GM12865 (cell line): ENCODE measurements at places on chromosomes 13 and 19.
A peak's percentile ranks its signal among the peaks of the same experiment; 100 is the strongest.

- DNase-seq = peak; percentile 4
These were observed 349.2 kb upstream of the ARGLU1 start for GRCh38 chr13:106917024-106917571.

- DNase-seq = peak; percentile 21
These were observed 113.3 kb upstream of the SPRY2 start for GRCh38 chr13:80454245-80454644.

GRCh38 chr19:42420055-42420544 lies 7.1 kb downstream of the LIPE start:
- DNase-seq = peak; percentile 88

GRCh38 chr13:77360032-77360685 lies 33.3 kb upstream of the MYCBP2 start:
- no peak for DNase-seq

GRCh38 chr19:39237200-39238184 lies 7.3 kb downstream of the IFNL3 start:
- peak; percentile 83 for DNase-seq

DNA sequence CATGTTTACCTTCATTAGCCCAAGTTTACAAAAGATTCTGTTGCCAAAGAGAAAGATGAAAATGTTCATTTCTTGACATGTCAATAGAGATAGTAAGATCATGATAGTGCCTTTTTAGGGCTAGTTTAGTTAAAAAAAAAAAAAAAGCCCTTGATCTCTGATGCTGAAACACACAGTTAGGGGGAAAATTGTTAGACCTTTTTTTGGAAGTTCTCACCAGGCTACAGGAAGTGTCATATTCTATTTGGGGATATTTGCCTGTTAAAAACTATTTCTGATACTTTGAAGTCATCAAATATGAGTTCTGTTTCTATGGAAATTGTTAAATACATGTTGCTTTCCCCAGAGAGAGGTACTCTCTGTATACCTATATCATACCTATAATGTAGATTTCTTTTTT lies 21.6 kb downstream of the SLAIN1 start:
- DNase-seq = peak; percentile 13

DNA sequence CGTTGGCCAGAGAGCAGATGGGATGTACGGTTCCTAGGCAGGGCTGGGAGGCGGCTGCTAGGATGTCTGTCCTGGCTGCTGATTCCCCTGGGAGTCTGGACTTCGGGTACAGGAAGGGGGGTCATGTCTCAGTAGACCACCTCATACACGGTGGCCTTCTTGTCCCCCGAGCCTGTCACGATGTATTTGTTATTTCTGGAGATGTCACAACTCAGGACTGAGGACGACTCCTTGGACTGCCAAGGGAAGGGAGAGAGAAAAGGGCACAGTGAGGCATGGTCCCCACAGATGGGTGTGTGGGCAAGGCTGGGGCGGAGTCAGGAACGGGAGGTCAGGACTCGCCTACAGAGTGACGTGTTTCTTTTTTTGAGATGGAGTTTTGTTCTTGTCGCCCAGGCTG lies 20.4 kb downstream of the TLE6 start:
- DNase-seq = no peak

DNA sequence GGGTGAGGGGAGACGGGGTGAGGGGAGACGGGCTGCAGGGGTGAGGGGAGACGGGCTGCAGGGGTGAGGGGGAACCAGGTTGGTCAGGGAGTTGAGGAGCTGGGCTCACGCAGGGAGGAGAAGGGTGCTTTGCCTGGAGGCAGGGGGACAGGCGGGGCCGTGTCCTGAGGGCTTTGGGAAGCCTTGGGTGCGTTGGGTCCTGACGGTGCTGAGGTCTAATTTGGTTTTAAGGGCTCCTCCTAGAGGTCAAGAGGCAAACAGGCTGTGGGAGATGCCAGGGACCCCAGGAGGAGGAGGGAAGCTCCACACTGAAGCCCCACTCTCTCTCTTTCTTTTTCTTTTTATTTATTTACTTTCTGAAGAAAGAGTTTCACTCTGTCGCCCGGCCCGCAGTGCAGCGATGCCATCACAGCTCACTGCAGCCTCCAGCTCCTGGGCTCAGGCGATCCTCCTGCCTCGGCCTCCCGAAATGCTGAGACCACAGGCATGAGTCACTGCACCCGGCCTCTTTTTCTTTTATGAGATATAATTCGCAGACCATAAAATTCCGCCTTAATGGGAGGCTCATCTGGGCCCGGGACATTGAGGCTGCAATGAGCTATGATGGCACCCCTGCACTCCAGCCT lies 9.3 kb upstream of the MISP start:
- DNase-seq = peak; percentile 27

- no peak for DNase-seq
These were observed 81.9 kb downstream of the FLT1 start for GRCh38 chr13:28412981-28413380.

GRCh38 chr13:98892821-98893220 lies 85.0 kb downstream of the DOCK9 start:
- DNase-seq = no peak

- DNase-seq = no peak
These were observed 125.7 kb downstream of the CRYL1 start for GRCh38 chr13:20399961-20400360.

DNA sequence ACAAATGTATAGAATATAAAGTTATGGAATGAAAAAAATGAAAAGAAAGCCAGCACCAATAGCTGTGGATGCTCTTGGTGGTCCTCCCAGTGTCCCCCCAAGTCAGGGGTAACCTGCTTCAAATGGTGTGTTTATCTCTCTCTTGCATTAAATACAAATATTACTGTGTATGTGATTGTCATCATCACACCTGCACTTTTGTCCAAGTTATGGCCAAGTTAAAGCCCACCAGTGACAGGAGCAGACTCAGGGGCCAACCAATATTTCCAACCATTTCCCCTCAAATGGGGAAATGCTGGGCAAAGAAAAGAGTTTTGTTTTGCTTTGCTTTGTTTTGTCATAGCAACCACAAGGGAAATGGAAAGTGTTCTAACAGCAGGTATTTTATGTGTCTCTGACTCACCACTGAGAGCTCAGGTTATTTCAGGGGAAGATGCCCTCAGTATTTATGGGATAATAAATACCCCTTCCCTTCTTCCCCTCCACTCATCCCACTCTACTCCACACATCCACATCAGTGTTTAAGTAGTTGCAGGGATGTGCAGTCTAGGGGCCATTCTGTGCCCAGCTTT lies 133.6 kb downstream of the COL4A1 start:
- no peak for DNase-seq

DNA sequence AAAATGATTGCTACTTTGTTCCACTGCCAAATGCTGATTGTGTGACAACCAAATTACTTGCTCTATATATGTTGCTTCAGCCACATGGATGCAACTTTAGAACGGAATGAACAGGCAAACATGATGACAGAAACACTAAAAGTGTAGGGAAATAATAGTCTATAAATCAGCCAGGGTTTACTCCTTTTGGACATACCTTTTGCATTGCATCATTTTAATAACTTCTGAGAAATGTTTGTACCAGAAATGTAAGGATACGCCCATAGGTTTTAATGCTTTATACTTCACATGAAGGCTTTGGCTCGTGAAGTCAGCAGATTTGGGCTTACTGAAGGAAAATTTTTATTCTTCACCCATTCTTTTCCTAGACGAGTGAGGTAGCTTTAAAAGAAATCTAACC lies 141.0 kb downstream of the POSTN start:
- DNase-seq = no peak

DNA sequence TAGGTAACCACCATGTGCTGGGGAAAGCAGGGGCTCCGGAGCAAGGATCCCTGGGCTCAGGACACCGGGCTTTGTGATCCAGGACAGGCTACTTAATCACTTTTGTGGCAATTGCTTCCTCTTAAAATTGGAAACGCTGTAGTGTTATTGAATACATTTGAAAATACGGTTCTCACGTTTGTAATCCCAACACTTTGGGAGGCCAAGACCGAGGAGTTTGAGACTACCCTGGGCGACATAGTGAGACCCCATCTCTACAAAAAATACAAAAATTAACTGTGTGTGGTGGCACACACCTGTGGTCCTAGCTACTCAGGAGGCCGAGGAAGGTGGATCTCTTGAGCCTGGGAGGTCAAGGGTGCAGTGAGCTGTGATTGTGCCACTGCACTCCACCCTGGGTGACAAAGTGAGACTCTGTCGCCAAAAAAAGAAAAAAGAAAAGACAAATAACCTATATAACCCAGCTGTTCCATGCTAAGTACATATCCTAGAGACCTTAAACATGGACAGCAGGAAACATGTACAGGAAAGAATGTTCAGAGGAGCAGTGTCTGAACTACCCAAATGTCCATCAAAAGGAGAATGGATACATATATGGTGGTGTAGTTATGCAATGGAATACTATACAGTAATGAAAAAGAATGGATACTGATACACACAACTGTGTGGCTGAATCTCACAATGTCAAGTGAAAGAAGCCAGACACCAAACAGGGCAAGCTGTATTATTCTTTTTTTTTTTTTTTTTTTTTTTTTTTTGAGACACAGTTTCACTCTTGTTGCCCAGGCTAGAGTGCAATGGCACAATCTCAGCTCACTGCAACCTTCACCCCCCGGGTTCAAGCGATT lies 622 bp upstream of the PRODH2 start:
- no peak for DNase-seq

- DNase-seq = peak; percentile 97
These were observed 29.6 kb upstream of the RCBTB2 start for GRCh38 chr13:48562296-48563066.

DNA sequence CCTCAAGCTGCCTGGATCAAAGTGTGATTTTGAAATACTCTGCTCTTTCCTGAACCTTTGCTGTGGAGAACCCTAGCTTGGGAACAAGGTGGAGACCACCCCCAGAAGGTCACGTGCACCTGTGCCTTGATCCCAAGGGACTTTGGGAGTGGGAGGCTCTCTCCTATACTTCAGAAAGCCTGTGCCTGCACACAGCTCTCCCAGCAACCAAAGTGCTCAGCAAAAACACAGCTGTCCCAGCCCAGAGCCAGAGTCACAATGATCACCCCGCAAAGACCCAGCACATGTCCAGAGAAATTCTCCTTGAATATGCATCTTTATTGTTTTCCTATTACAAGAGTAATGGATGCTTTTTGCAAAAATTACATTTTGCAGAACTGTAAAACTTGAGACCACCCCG lies 43.4 kb downstream of the TNFRSF19 start:
- DNase-seq = no peak

DNA sequence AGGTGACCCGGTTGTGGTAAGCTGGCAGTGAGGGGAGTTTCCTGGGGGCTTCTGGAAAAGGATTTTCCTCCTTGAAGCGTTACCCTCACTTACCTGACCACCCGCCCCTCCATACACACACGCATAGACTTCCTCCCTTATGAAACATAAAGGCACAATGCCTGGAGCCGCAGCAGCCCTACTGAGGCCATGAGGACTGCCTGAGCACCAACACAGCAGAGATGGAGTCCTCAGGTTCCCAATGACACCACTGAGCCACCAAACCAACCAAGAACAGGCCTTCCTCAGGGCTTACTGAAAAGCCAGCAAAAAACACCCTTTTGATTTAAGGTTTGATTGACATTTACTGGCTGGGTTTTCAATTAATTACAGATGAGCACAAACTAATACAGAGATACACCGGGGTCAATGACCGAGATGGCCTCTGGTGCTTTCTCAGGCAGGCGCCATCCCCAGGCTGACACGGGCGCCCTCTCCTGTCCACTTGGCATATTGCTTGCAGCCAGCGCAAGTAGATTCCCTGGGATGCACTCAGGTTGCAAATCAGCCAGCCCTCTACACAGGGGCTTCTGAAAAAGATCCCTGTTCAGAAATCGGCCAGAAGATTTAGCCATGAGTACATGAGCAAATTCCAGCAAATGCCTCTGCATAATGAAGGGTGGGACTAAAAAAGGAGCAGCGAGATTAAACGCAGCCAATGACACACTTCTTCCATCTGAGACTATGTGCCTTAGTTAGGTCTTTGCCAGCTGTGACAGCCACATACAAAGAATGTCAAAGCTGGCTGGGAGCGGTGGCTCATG lies 14.8 kb downstream of the OPA3 start:
- DNase-seq = peak; percentile 80

DNA sequence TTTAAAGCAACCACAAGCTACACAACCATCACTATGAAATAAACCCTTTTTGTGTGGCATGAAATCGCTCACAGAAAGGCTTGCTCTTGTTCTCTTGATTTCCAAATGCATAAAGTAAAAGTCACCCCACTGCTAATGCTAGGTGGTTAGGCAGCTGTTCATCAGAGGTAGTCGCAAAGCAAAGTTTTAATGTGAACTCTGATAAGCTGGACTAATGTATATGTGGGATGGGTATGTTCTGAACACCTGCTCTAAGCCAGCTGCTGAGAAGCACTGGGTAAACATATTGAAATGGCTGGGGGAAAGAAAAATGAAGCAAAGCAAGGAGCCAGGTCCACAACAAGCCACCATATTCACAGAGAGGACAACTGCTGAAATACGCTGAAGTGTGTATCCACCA lies 142.3 kb downstream of the KLF12 start:
- DNase-seq = no peak

GRCh38 chr13:66506979-66507378 lies 723.2 kb downstream of the PCDH9 start:
- no peak for DNase-seq

- no peak for DNase-seq
These were observed 43.1 kb downstream of the SLITRK1 start for GRCh38 chr13:83839146-83839545.

- DNase-seq = no peak
These were observed 26.9 kb downstream of the TMED1 start for GRCh38 chr19:10808937-10809649.

DNA sequence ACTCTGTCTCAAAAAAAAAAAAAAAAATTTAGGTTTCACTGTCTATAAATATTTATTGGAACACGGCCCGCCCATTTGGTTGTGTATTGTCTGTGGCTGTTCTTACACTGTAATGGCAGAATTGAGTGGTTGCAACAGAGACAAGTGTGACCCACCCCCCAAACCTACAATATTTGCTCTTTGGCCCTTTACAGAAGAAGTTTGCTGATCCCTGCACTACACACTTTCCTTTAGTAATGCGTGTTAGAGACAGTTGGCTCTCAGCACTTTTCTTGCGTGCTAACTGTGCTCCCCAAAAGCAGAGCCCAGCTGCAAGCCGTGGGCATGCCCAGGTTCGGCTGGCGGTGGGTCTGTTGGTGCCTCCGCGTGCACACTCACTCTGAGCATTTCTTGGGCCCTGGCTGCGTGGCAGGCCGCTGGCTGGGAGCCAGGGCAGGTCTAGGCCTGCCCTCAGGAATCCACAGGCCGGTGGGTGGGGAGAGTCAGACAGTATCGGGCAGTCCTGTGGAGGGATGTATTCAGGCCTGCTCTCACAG lies 72.6 kb downstream of the SIPA1L3 start:
- DNase-seq = peak; percentile 88

DNA sequence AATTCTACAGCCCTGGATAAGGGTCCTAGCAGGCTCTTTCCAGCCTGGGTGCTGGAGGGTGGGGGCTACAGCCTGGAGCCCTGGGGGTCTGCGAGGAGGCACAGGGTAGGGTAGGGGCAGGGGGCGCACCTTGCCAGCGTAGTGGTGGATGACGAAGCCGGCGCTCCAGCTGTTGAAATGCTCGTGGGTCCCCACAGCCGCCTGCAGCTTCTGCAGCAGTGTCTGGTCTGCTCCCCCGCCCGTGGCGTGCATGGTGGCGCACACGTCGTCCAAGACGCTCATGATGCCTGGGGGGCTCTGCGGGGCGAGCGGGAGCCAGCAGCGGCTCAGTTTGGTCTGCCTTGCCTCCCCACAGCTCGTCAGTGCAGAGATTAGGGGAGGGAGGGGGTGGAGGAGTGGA lies 30.2 kb upstream of the ZNF414 start:
- no peak for DNase-seq
